ENCODE measurements at places on chromosomes 1 and 21. TPM values are rescaled to one million over a fixed set of nuclear protein-coding genes. Genes with fewer than 3 reads are reported as not detected.

GRCh38 chr21:45031571-45032191 lies 42.7 kb upstream of the ADARB1 start:
- DNase-seq: no peak

DNA sequence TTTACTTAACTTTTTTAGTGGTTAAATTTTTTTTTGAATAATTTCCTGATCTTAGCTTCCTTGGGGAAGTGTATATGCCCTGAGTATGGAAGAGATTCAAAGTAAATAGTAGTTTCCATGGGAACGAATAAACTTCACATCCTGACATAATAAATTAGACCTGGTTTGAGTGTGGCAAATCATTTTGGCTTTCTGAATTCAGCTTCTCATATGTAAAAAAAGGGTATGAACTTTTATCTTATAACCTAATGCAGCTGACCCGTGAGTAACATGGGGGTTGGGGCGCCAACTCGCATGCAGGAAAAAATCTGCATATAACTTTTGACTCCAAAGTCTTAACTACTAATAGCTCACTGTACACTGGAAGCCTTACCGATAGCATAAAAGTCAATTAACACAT lies 736.8 kb upstream of the NCAM2 start:
- no peak for DNase-seq

DNA sequence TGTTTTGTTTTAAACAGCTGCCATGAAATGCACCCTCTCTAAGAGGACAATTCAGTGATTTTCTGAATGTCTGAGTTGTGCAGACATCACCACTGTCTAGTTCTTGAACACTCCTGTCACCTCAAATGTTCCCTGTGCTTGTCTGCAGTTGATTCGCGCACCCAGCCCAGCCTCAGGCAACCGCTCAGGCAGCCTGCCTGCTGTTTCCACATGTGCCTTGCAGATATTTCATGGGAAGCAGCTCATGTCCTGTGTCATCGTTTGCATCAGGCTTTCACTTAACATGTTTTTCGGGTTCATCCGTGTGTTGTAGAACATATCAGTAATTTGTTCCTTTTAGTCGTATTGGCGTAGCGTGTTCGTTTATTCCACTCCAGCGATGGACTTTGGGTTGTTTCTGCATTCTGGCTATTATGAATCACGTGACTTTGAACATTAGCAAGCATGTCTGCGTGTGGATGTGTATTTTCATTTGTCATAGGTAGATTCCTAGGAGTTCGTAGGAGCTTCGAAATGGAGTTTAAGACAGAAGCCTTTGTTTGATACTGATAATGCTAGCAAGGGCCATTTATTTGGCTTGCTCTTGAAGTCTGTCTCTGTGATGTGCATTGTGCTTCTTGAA lies 12.1 kb downstream of the ADARB1 start:
- no peak for DNase-seq

DNA sequence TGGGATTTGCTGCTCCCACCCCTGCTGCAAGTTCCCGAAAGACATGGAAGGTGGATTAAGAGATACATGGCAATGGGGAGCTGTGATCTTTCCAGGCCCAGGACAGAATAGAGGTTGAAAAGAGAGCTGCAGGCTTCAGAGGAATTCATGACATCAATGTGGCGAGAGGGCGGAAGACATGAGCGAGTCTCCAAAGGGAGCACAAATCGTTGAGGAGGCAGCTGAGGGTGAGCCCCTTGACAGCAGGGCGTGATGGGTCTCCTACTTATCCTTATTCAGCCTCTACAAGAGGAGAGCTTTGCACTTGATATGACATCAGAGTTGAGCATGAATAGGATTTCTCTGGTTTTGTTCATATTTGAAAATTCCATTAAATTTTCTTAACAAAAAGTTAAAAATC lies 45.5 kb upstream of the TACSTD2 start:
- no peak for DNase-seq

- DNase-seq: no peak
Observed at GRCh38 chr1:65323246-65323645, 13.9 kb downstream of the DNAJC6 start.

- DNase-seq: no peak
Observed at GRCh38 chr1:223243441-223244050, 100.5 kb upstream of the TLR5 start.

- DNase-seq: no peak
Observed at GRCh38 chr1:9558271-9558945, 19.1 kb downstream of the SLC25A33 start.

DNA sequence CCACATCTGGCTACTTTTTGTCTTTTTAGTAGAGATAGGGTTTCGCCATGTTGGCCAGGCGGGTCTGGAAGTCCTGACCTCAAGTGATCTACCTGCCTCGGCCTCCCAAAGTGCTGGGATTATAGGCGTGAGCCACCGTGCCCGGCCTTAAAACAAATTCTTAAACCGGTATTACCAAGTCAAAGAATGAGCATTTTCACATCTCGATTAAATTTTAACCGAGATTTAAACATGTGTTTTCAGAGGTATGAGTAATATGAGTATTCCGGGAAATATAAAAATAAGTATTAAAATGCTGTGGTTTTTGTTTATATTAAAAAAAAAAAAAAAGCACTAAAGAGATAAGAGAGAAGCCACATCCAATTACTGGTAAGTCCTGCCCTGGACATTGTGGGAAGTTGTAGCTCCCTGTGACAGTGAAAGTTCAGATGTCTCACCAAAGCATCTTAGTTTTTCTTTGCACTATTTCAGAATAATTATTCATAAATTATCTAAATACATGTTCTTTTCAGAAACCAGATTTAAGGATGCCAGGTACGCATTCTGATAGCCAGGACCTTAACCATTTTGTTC lies 24.9 kb downstream of the ZNF281 start:
- peak; percentile 64 for DNase-seq

DNA sequence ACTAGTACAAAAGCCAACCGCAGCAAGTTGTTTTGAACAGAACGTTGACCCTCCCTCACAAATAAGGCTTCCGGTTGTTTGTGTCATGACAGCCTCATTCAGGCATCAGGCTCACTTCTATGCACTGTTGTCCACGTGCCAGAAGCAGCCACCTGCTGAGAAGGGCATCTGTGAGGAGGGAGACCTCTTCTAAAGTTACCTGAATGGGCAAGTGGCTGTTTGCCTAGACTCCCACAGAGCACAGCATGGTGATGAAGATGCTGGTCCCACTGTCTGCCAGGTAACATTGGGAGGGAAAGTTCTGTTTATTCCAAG lies 176.1 kb downstream of the CLIC6 start:
- DNase-seq: no peak

DNA sequence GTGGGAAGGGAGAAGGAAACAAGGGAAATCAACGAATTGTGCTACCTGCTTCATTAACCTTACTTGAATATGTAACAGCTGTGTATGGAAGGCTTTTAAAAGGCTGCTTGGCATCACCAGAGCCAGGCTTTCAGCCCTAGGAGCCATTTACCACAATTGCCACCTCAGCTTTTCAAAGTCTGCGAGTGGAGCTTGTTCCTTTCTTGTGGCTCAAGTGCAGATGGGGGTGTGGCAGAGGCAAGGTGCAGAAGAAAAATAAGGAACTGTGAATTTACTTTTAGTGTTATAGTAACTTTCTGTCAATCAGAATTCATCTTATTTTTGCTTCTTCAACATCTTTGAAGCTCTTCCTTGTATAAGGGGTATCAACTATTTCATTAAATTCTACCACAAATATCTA lies 17.6 kb downstream of the CLCA2 start:
- DNase-seq: no peak

Gene SLC6A9
- 15.1 TPM for total RNA-seq

- DNase-seq: peak; percentile 24
Observed at GRCh38 chr1:211352985-211353515, 26.4 kb downstream of the TRAF5 start.

Gene DLGAP3
- under 0.01 TPM for total RNA-seq

DNA sequence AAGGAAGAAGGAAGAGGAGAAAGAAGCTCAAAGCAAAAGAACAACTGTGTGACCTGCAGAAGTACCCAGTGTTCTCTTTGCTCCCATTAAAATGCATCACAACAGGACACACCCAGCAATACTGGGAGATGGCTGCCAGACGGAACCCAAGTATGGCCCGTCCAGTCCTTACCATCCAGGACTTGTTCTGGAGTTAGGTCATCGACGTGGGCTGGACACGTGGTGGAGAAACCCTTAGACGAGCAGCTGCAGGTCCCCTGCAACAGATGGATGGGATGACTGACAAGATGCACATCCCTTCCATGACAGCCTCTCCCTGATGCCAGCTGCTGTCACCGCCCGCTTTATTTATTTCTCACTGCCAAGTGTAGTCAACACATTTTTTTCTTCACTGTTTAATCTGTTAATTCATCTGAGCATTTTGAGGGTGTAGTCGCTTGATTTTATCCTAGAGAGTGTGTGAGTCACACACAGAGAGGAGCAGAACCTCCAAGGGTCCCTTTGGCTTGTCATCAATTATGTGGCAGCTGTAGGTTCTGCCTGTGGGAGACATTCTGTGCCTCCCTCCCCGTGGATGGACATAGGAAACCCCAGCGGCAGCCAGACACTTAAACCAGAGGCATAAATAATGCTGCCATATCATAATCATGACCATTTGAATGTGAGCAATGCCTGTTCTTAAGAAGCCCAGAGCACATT lies 80.9 kb downstream of the ABCA4 start:
- peak; percentile 77 for DNase-seq

DNA sequence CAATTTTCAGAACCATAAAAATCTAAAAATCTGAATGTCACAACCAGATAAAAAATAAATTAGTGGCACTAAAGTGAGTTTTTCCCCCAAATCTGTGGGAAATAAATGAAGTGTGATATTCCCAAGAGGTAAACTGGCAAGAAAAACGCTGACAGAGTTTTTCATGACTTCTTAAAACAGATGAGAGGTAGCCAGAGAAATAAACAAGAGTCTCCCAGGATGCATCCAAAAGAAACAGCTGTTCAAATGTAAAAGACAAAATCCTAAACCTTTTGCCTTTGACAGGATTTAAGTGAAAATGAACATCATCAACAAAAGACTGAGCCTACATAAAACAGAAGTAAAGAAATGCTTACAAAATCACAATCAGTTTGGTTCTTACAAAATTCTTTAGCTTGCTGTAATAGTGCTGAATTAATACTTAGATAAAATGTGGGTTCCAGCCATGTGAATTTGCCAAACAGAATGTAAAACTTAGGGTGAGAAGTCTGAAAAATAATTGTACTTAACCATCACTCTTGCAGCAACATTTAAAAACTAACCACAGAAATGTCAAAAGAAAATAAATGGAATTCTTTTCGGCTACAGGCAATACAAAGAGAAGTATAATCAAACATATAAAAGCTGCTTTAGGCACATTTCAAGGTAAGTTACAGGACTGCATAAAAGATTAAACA lies 133.6 kb downstream of the EIF4G3 start:
- DNase-seq: peak; percentile 70

DNA sequence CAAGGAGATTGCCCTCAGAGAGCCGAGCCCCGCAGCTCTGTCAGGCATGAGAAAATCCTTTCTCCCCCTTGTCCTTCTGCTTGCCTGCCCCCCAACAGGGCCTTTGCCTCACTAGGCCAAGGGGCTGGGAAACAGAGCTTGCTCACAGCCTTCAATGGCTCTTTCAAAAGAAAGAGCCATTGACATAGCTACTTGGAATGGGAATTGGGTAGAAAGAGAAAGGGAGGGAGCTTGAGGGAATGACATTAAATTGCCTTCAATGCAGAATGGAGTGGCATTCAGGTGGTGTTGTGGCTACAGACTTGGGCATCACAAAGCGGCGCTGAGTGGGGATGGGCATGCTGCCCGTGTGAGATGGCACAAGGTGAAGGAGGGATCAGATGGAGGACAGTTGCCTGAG lies 13.2 kb downstream of the SYT11 start:
- DNase-seq: no peak

Gene TMEM167B
- total RNA-seq: 28.1 TPM

GRCh38 chr1:10387677-10388386 lies 11.0 kb upstream of the PGD start:
- DNase-seq: peak; percentile 77

DNA sequence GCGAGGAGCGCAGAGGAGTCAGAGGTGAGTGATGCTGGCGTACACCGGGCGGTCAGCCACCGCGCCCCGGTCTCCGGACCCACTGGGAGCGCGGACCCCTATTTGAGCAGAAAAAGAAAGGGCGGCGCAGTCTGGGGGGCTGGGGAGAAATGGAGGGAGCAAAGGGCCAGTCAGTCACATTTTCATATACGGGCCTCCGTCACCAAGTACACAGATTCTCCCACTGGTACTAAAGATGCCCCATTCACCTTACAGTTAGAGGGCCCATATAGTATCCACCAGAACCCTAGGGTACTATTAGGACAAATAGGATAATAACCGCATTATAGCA lies 573 bp downstream of the C2CD4D start:
- no peak for DNase-seq

GRCh38 chr1:35845766-35846165 lies 37.2 kb upstream of the AGO1 start:
- no peak for DNase-seq

- DNase-seq: no peak
Observed at GRCh38 chr1:72516264-72516663, 233.9 kb upstream of the NEGR1 start.

DNA sequence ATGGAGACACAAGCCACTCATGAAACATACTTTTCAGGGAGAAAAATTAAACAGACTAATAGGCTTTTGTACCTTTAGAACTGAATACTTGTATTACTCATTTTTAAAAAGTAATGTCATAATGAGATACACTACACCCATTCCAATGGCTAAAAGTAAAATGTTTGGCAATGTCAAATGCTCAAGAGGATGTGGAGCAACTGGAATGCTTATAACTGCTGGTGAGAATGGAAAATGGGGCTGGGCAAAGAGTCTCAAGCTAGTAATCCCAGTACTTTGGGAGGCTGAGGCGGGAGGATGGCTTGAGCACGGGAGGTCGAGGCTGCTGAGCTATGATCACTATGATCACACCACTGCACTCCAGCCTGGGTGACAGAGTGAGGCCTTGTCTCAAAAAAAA lies 86.3 kb downstream of the NKAIN1 start:
- DNase-seq: no peak

- DNase-seq: no peak
Observed at GRCh38 chr1:240188139-240188538, 96.5 kb downstream of the FMN2 start.

Gene KCNE2
- not detected for total RNA-seq

DNA sequence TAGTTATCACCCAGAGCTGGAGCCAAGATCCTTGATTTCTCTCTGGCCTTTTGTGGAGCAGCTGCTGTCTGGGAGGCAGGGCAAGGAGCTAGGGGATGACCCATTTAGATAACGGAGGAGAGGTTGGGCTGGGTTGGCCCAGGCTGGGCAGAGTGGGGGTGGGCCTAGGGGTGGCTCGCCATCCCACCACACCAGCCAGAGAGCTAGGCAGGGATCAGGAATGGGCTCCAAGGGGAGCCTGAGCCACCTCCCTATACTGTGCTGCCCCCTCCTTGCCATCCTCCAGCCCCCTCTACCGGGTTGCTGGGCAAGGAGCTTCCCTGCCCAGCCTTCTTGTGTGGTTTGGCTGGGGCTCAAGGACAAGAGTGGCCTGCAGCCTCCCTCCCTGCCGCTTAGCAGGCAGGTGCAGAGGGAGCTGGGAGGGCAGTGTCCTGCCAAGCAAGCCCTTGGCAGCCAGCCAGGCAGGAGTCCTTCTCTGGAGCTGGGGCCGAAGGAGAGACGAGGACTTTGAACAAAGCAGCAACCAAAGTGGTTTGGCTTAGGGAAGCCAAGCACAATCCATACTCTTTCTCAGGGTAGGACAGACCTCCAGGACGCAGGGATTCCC lies 4.1 kb downstream of the NUAK2 start:
- DNase-seq: no peak

GRCh38 chr1:45393718-45394302 lies 53.6 kb upstream of the MUTYH start:
- no peak for DNase-seq

Gene FASLG
- total RNA-seq: not detected

- DNase-seq: no peak
Observed at GRCh38 chr1:31441558-31441957, 28.5 kb downstream of the SERINC2 start.

Gene OVAAL
- not detected for total RNA-seq

Measured in fibroblast of villous mesenchyme (primary cell).